ENCODE measurements at places on chromosomes 12 and 14.

- H3K27ac ChIP-seq: no peak overlapping the region
- H3K4me3 ChIP-seq: no peak overlapping the region
Observed at GRCh38 chr14:94019329-94019728, 6.8 kb upstream of the OTUB2 start.

DNA sequence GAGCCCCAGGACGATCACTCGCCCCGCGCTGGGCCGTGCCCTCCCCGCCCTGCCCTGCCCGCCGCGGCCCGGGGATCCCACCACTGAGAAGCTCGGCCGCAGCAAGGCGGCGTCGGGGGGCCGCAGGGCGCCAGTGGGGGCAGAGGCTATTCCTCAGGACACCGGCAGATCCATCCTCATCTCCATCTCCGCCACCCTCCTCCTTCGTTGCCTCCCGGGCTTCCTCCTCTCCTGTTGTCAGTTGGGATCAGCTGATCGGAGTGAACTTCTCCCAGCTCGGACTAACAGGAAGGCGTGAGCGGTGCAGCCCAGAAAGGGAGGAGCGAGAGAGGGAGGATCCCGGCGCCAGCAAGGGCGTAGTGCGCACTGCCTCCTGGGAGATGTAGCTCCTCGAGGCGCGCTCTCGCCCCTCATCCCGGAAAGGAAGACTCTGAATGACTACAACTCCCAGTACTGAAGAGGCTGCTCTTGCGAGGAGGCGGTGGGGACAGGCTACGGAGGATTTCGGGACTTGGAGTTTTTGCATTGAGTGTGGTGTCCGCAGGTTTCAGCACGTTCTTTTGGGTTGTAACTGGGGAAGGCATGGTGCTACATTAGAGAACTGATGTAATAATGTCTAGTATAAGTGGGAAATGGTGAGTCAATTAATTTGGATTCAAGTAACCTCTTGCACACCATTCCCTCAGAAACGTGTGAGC, at the start of gene ZFYVE1:
TSS of gene ZFYVE1 (minus strand) at position 262 of the 698 bp plus-strand sequence. CDS start 2,598 bp downstream, outside the sequence.
- peak within 1 kb of the TSS; percentile 96 for H3K27ac ChIP-seq
- peak within 1 kb of the TSS; percentile 96 for H3K4me3 ChIP-seq
- DNase-seq: peak; percentile 92
- H3K27me3 ChIP-seq: no peaks in the 10 kb centered on the region
- H3K4me1 ChIP-seq: peaks cover 16% of the 10 kb centered on the region

DNA sequence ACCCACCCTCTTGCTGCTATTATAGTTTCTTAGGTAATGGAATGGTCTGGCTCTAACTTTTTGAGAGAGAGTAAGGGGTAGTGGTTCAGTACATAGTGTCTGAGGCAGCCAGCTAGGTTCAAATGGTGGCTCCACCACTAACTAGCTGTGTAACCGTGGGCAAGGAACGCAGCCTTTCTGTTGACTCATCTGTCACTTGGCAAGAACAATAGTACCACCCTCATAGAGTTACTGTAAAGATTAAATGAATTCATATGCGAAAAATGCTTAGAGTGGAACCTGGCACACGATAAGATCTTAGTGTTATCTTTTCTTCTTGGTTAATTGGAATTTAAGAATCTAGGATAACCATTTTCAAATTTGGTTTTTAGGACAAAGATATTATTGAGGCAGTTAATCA, 14.0 kb downstream of the CCDC62 start:
- no peaks in the 10 kb centered on the region for H3K4me1 ChIP-seq
- H3K27ac ChIP-seq: no peak overlapping the region
- H3K27me3 ChIP-seq: no peaks in the 10 kb centered on the region
- no peaks in the 10 kb centered on the region for H3K36me3 ChIP-seq
- H3K4me3 ChIP-seq: no peak overlapping the region
- DNase-seq: no peak

GRCh38 chr12:89280833-89281538, 71.3 kb downstream of the DUSP6 start:
- no peak overlapping the region for H3K4me3 ChIP-seq
- no peak for DNase-seq
- peaks cover 10% of the 10 kb centered on the region for H3K4me1 ChIP-seq
- H3K27me3 ChIP-seq: peaks cover 3% of the 10 kb centered on the region
- H3K27ac ChIP-seq: no peak overlapping the region

GRCh38 chr12:106049105-106049504, 89.6 kb downstream of the NUAK1 start:
- H3K4me1 ChIP-seq: peaks cover 35% of the 10 kb centered on the region
- no peak overlapping the region for H3K27ac ChIP-seq
- H3K27me3 ChIP-seq: no peaks in the 10 kb centered on the region

DNA sequence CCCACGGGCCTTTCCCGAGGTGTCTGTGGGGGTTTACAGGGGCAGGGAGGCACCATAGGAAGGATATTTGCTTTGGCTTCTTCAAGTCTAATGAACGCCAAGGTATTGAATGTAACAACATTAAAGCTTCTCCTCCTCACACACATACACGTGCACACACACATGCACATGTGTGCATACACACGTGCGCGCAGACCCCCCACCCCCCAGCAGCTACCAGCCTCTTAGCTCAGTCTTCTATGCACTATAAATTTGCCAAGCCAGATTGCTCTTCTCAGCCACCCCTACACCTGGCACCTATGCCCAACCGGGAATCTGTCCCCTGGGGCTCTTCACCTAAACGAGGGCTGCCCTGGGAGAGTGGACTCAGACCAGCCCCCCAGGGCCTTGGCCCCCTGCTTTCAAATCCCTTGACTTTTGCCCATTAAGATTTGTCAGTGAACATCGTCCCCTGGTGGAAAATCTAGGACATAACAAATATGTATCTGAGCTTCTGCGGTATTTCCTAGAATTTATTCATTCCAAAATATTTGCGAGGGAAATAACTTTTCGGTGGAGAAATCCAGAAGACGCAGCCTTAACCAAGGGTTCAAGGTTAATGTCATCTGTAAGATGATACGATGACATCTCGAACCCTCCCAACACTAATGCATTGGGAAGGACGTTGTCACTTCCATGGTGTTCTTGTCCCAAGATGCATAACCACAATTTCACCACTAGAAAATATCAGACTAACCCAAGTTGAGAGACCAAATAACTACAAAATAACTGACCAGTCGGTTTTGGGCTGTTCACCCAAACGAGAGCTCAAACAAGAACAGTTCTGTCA, 330.4 kb downstream of the MED13L start:
- DNase-seq: no peak
- H3K36me3 ChIP-seq: peaks cover 24% of the 10 kb centered on the region
- H3K4me1 ChIP-seq: peaks cover 7% of the 10 kb centered on the region
- H3K27ac ChIP-seq: no peak overlapping the region
- no peak overlapping the region for H3K4me3 ChIP-seq

DNA sequence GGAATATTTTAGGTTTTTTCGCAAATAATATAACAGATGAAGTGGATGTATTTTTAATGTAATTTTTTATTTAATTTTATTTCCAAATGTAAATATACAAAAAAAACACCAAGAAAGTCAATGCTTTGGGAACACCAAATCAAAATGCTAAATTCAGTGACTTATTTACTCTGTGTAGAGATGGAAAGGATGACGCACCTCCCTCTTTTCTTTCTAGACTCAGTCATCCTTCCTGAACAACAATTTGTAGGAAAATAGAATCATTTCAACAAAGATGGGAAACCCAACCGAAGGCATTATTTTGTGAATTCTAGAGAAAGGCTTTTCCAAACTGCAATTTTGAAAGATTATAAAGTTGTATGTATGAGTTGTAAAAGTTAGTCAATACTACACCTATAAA, 57.7 kb downstream of the CCER1 start:
- no peaks in the 10 kb centered on the region for H3K4me1 ChIP-seq
- no peak overlapping the region for H3K4me3 ChIP-seq
- no peak overlapping the region for H3K27ac ChIP-seq
- no peaks in the 10 kb centered on the region for H3K36me3 ChIP-seq
- no peak for DNase-seq

- H3K4me1 ChIP-seq: peaks cover 5% of the 10 kb centered on the region
- no peak overlapping the region for H3K4me3 ChIP-seq
- no peaks in the 10 kb centered on the region for H3K27me3 ChIP-seq
- no peak for DNase-seq
- H3K36me3 ChIP-seq: no peaks in the 10 kb centered on the region
Observed at GRCh38 chr14:62778852-62779251, 266.4 kb downstream of the KCNH5 start.

GRCh38 chr12:13195785-13196129, 769 bp upstream of the EMP1 start:
- peaks cover 66% of the 10 kb centered on the region for H3K4me1 ChIP-seq
- no peak overlapping the region for H3K4me3 ChIP-seq
- no peak for DNase-seq
- H3K27me3 ChIP-seq: no peaks in the 10 kb centered on the region

- H3K4me3 ChIP-seq: no peak overlapping the region
- H3K36me3 ChIP-seq: peaks cover 34% of the 10 kb centered on the region
- no peak for DNase-seq
- no peaks in the 10 kb centered on the region for H3K27me3 ChIP-seq
Observed at GRCh38 chr12:26595806-26596205, 237.2 kb downstream of the ITPR2 start.

- no peak for DNase-seq
- H3K36me3 ChIP-seq: peaks cover 15% of the 10 kb centered on the region
- H3K4me3 ChIP-seq: no peak overlapping the region
- H3K27ac ChIP-seq: no peak overlapping the region
- H3K27me3 ChIP-seq: no peaks in the 10 kb centered on the region
Observed at GRCh38 chr14:88870777-88871176, 46.3 kb downstream of the TTC8 start.

GRCh38 chr14:65195042-65195719, 92.9 kb upstream of the MAX start:
- H3K27me3 ChIP-seq: no peaks in the 10 kb centered on the region
- no peak for DNase-seq
- H3K4me3 ChIP-seq: no peak overlapping the region

GRCh38 chr14:61561104-61561503, 134.2 kb upstream of the HIF1A start:
- H3K4me3 ChIP-seq: no peak overlapping the region
- peaks cover 39% of the 10 kb centered on the region for H3K4me1 ChIP-seq
- DNase-seq: no peak
- H3K27ac ChIP-seq: peak overlapping the region; percentile 23
- no peaks in the 10 kb centered on the region for H3K27me3 ChIP-seq

DNA sequence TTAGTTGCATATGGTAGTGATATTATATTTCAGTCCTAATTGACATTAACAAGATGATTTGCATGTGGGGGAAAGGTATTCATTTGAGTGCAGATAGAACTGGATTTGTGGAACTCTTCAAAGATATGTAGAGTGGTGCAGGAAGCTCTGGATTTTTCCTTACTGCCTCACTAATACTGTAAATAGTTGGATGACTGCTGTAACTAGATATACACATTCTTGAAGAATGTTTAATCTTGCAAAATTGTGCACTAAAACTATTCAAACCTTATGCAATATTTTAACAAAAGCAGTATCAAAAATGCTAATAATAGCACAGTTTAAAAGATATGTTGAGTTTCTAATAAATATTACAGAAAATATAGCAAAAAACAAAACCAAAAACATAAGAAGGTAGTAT, 43.1 kb upstream of the ATF7IP start:
- no peaks in the 10 kb centered on the region for H3K4me1 ChIP-seq
- no peaks in the 10 kb centered on the region for H3K36me3 ChIP-seq
- no peak overlapping the region for H3K4me3 ChIP-seq
- DNase-seq: no peak
- no peak overlapping the region for H3K27ac ChIP-seq

DNA sequence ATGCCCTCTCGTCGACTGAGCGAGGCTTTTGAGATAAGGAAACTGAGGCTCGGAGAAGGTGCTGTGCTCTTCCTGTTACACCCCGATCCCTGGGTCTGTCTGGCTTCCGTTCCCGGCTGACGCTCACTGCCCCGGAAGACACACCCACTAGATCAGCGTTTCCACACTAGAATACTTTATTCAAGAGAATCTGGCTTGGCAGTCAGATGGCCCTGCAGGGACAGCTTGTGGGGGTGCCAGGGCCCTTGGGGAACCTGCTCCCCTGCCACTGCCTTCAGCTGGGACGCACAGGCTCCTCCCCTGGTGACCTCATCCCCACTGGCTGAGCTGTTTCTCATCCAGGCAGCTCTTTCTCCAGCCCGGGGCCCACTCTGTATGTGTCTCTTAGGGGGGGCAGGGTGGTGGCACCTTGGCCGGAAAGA, 13.7 kb downstream of the PGF start:
- peaks cover 1% of the 10 kb centered on the region for H3K36me3 ChIP-seq
- peak overlapping the region; percentile 53 for H3K27ac ChIP-seq
- H3K27me3 ChIP-seq: no peaks in the 10 kb centered on the region
- no peak overlapping the region for H3K4me3 ChIP-seq

DNA sequence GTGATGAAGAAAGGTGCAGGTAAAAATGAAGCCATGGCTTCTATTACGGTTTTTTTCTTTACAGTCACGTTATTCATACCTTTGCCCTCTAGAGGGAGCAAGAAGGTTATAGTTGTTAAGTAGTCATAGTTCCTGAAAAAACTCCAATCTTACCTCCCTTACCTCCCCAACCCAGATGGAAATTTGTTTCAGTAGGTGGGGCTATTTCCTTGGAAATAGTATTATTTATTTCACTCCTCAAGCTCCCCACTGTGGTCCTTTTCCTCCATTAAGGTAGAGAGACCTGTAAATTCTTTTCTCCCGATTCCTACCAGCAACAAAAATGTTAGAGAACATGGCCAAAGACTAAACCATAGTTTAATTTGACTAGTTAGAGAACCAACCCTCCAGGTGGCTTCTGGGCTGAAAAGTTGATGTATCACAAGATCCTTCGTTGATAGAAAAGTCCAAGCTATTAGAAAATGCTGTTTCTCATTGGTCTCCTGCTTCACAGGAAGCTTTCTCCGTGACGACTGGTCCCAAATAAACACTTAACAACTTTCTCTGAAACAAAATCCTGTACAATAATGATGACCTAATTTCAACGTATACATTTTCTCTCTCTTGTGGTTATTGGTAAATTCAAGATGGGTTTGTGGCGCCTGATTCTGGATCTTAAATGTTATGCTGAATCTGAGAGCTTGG, 43.5 kb downstream of the TMX1 start:
- DNase-seq: no peak
- no peak overlapping the region for H3K27ac ChIP-seq

GRCh38 chr14:79421811-79422210, 789.5 kb downstream of the DIO2 start:
- no peak for DNase-seq
- no peaks in the 10 kb centered on the region for H3K4me1 ChIP-seq
- H3K36me3 ChIP-seq: no peaks in the 10 kb centered on the region
- H3K4me3 ChIP-seq: no peak overlapping the region

GRCh38 chr12:79194595-79194994, 330.0 kb downstream of the SYT1 start:
- H3K4me3 ChIP-seq: no peak overlapping the region
- no peak for DNase-seq
- H3K27me3 ChIP-seq: no peaks in the 10 kb centered on the region
- no peak overlapping the region for H3K27ac ChIP-seq
- H3K36me3 ChIP-seq: no peaks in the 10 kb centered on the region
- H3K4me1 ChIP-seq: peaks cover 4% of the 10 kb centered on the region

GRCh38 chr12:59699421-59700152, 103.8 kb downstream of the SLC16A7 start:
- no peak overlapping the region for H3K27ac ChIP-seq
- no peaks in the 10 kb centered on the region for H3K36me3 ChIP-seq
- H3K4me3 ChIP-seq: no peak overlapping the region
- H3K4me1 ChIP-seq: peaks cover 4% of the 10 kb centered on the region
- no peak for DNase-seq
